ENCODE measurements at places on chromosomes 1 and 21.

DNA sequence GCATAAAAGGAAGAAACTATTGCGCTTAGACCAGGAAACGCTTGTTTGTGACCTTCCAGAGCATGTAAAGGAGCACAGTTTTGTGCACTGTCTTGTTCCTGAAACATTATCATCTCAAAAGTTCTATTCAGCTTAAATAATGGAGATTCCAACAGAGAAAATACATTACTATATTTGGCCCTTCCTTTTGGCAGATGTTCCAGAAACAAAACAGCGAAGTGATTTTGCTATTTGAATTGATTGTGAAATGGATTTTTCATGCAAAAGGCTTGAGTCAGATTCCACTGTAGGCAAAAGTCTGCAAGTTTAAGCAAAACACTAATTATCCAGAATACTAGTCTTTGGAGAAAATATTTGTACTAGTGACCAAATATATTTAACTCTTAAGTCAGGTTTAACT is 80.3 kb upstream of the PTBP2 start:
- no peak for DNase-seq

- DNase-seq: no peak
Measured at GRCh38 chr1:243213045-243213787, 41.9 kb downstream of the CEP170 start.

- no peak for DNase-seq
Measured at GRCh38 chr1:30469426-30469825, 254.0 kb downstream of the MATN1 start.

DNA sequence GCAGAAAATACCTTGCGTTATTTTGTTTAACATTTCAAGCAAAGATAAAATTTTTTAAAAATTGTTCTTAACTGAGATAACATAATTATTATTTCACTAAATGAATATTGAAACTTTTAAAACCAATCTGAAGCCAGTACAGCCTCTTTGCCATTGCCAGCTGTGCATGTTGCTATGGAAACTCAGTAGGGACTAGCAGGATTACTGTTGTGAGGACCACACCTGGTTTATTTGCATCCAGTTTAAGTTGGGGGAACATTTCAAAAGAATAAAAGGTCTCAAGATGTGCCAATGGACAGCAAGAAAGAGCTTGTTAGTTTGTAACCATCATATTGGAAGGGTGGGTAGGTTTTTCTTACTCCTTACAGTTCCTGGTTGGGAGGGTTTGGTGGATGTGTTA is 80.7 kb downstream of the POU2F1 start:
- DNase-seq: no peak

DNA sequence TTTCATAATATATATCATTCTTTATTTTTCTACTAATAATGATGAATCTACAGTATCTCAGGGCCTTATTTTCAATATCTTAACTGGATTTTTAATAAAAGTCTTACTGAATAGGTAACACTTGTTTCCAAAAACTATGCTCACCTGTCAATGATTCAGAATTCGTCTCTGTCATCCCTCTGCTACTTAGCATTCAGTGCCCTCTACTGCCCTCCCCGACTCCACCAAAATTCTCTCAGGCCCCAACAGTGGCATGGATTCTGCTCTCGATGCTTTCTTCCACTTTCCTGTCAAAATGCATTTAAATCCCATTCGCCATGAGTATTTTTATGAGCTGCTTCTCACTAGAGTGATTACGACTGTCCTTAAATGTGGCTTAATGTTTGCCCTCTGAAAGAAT is 10.5 kb upstream of the BACH1 start:
- DNase-seq: no peak

GRCh38 chr1:226616636-226617035 is 68.1 kb downstream of the STUM start:
- DNase-seq: no peak

DNA sequence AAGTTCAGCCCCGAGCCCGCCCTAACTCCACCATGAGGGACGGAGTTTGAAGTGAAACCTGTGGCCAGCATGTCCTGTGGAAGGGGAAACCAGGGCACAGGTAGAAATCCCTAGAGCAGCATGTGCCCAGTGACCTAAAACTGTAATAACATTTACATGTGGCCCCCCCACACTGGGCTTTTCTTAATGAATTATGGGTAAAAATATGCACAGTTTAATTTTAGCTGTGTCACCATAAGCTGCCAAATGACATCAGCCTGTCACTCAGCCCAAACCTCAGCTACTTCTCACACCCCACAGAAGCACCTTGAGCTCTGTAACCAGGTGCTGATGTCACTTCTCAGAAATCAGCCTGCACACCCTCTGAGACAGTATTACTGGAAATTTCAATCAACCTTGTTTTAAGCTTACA is 50.0 kb upstream of the SLC19A1 start:
- no peak for DNase-seq

DNA sequence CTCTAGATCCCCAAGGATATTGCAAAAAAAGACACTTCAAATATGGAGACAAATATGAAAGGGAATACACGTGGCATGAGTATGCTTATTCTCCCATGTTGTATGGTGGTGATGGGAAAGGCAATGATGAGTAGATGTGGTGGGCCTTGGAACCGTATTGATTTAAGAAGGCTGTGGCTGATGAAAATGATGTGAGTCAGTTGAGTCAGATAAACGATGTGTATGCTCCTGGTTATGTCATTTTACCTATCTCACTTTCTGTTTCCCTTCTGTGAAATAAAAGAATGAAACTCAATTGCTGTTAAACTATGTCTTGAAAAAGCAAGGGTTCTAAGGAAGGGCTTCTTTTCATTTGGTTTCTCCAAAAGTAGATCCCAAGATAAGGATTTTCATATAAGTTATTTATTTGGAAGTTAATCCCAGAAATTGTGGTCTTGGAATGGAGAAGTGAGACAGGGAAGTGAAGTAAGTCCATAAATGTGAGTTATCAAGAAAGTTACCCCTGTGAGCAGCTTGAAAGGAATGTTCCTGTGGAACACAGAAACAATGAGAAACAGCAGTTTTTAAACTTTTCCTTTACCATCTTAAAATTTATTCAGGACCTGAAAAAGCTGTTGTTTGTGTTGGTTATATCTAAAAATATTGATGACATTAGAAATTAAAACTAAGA is 292.0 kb downstream of the DUSP10 start:
- DNase-seq: no peak

DNA sequence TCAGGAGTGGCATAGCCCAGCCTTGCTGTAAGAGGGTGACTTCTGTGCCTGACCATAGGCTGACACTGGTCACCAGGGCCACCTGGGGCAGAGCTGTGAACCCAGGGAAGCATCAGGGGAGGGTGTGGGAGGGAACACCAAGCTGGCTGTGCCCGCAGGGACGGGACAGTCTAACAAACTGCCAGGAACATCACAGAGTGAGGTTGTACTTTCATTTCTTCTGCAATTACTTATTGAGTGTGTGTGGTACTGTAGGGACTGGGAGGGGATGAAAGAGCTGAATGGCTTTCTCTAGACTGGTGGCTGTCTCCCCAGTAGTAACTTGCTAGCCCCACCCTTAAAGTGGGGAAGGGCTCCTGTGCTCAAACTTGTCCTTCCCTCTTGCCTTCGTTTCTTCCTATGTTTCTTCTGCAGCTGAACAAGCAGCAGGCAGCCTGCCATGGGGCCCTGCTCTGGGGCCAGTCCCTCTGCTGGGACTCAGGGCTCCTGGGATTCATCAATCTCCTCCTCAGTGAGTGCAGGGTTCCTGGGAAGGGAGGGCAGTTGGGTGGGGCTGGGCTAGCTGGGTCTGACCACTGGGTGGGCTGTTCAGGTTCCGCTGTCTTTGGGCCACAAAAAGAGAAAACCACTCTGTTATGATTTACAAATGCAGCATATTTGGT is 39.7 kb upstream of the ETV3 start:
- DNase-seq: no peak

GRCh38 chr1:200838676-200839445 is 33.9 kb upstream of the GPR25 start:
- DNase-seq: no peak

- DNase-seq: no peak
Measured at GRCh38 chr1:7781923-7782495, 2.1 kb upstream of the PER3 start.
